ENCODE measurements at places on chromosomes 2 and 18. TPM values are rescaled to one million over a fixed set of nuclear protein-coding genes. Genes with fewer than 3 reads are reported as not detected.

DNA sequence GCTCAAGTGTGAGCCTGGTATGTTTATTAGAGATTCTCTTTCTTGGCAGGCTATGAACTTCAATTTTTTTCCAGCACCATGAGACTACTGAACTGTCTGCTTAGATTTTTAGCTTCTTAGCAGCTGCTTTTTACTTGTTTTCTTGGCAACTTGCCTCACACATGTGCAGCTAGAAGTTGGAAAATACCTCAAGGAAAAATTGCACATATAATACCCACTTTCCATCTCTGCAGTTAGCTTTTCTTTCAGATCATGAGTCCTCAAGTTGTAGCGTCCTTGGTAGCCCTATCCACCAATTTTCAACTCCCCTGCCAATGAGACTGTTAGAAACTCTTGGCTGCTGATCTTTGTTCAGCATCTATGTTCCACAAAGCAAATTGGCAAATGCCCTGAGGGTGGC, 302.1 kb downstream of the HRH4 start:
- no peak for DNase-seq

- no peak for DNase-seq
Observed at GRCh38 chr2:11710632-11711353, 35.6 kb upstream of the LPIN1 start.

GRCh38 chr2:74009577-74009976, 24.9 kb downstream of the TET3 start:
- DNase-seq = no peak

Gene NDUFV2
- total RNA-seq = 324 TPM

Gene ARHGAP28
- not detected for total RNA-seq

Gene COBLL1
- 0.68 TPM for total RNA-seq

Gene C1GALT1C1L
- total RNA-seq = 0.36 TPM

All from activated CD8-positive, alpha-beta T cell treated with anti-CD3 and anti-CD28 coated beads for 36 hours (primary cell).